NCI-H1105 treated with DMSO at 0.1 percent for 48 hours (cell line): ENCODE measurements at places on chromosomes 16 and 17.

DNA sequence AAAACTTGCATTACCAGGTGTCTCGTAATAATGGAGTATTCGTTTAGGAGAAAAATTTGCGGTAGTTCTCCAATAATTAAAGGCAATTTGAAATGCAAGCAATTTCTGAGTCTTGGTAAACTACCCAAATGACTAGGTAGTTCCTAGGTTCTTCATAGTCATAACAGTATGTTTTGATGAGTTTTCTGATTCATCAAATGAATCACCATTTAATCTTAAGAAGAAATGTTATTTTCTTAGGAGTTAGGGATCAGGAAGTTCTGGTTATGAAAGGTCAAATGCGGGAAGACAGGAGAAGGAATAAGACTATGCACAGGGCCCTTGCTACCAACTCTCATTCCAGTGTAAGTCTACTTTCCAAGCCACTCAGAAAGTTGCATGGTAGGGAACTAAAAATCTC is 221.5 kb upstream of the SOX9 start:
- no peak for DNase-seq

GRCh38 chr16:56625943-56626654 is 518 bp downstream of the MT1E start:
- DNase-seq: no peak

GRCh38 chr17:19883537-19884215 is 15.9 kb upstream of the ULK2 start:
- no peak for DNase-seq

GRCh38 chr16:54282202-54282927 is 4.2 kb downstream of the IRX3 start:
- DNase-seq: no peak

GRCh38 chr17:38418062-38418692 is 10.1 kb upstream of the ARHGAP23 start:
- DNase-seq: no peak

GRCh38 chr17:4003501-4004421 is 39.5 kb upstream of the ATP2A3 start:
- DNase-seq: no peak

DNA sequence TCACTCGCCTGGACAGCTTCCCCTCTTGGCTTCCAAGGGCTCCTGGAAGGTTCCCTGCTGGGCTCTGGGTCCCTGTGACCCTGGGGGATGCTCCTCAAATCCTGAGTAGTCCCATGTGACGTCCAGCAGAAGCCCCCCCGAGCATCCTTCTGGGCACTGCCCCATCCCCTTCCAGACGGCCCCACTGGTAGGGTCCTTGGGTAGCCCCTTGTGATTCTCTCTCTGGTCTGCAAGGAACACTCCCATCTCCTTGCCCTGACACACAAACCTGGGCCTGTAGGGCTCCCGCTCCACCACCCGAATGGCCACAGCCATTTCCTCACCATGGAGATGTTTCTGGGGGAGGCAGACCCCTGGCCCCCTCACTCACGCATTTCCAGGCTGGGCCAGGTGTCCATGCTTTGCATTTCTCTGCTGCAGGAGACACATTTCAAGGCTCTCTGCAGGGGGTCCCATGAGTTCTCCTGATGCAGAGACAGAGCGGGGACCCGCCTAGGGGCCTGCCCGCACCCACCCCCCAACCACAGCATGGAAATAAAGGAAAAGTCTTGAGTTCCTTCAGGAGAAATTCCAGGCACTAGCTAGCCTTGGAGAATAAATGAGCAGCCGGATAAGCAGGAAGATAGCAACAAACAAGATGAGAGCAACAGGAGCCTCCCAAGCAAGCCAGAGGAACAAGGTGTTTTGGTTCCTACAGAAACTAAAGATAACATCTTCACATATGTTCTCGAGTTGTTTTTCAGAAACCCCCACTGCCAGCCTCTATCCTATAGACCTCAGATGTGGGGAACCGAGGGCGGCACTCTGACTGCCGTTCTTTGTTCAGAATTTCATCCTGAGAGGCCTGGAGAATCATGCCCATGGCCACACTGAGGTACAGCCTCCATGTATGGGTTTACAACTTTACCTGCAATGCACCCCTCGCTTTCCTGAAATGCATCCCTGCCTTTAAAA is 128.8 kb downstream of the MGAT5B start:
- DNase-seq: no peak

DNA sequence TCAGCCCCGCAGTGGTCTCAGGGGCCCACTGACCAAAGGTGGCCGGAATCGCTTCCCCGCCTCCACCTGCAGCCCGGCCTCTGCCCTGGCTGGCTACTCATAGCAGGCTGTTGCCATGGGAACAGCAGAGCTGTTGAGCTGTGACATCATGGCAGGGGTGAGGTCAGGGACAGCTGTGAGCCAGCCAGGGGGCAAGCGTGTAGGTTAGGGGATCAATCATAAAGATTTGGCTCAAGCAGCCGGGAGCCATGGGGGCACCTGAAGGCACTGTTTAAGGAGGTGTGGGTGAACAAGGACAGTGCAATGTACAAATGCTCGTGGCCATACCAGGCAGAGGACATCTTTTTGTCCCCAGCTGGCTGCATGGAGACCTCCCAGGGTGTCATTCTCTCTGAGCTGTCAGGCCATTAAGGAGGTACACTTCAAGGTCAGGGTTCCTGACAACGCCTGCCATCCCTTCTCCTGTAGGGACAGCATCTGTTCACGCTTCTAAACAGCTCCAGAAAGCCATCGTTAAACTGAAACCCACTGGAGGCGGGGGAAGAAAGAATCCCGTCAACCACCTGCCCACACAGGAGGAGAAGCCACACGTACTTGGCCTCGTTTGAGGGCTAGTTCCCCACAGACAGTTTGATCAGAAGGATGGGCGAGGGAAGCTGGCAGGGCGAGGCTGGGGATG is at the start of gene CEP295NL:
Gene CEP295NL, minus strand, starts transcription at position 101 of the 679 bp plus-strand sequence. CDS start 1,373 bp downstream, outside the sequence.
- no peak for DNase-seq

- DNase-seq: peak; percentile 49
Observed at GRCh38 chr17:4304417-4305027, 40.7 kb upstream of the ANKFY1 start.

- DNase-seq: peak; percentile 26
Observed at GRCh38 chr16:72942021-72942420, 105.9 kb downstream of the ZFHX3 start.

DNA sequence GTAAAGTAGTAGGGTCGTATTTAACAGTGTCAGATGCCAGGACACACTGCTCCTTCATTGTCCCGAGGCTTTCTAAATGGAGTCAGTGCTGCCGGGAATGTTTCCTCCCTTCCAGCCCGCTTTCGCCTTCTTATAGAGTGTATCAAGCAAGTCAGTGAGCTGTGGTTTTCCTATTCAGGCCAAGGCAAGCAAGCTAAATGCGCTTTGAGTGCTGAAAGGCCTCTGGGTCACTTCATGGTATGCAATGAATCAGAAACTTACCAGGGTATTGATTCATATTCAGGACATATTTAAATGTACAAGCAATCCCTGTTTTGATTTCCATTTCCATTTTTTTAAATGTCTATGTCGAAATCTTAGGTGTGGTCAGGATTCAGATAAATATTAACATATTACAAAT is 327.9 kb upstream of the SOX9 start:
- no peak for DNase-seq

GRCh38 chr17:19812407-19812806 is 55.3 kb downstream of the ULK2 start:
- peak; percentile 9 for DNase-seq

DNA sequence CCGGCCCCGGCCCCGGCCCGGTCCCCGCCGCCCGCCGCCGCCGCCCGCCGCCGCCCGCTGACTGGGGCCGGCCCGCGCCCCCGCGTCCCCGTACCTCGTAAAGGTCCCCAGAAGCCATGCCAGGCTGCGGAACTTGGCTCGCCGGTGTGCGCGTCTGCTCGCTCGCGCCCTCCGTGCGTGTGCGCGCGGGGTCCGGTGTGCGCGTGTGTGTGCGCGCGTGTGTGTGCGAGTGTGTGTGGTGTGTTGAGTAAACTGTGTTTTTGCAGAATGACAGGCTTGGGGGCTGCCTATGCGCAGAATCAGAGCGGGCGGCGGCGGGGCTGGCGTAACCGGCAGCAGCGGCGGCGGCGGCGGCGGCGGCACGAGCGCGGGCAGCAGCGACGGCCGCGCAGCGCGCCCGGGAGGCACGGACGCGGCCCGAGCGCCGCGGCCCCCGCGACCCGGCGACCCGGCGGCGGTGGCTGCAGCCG is 307 bp downstream of the CDYL2 start:
- DNase-seq: peak; percentile 11

DNA sequence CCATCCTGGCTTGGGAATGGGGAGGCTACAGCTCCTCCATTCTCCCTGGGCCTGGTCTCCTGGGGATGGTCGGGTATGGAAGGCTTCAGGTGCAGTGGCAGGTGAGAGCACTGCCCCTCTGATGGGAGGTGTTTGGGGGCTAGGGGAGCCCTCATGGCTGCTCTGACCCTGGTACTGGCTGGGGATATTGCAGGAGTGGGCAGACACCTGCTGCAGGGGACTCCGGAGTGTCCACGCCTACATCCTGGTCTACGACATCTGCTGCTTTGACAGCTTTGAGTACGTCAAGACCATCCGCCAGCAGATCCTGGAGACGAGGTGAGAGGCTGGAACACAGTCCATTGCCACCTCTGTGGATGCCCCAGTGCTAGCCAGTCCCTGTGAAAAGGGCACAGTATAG is 8.8 kb downstream of the RASL10B start:
- DNase-seq: no peak

- DNase-seq: no peak
Observed at GRCh38 chr17:59842901-59843652, 49.7 kb downstream of the TUBD1 start.

DNA sequence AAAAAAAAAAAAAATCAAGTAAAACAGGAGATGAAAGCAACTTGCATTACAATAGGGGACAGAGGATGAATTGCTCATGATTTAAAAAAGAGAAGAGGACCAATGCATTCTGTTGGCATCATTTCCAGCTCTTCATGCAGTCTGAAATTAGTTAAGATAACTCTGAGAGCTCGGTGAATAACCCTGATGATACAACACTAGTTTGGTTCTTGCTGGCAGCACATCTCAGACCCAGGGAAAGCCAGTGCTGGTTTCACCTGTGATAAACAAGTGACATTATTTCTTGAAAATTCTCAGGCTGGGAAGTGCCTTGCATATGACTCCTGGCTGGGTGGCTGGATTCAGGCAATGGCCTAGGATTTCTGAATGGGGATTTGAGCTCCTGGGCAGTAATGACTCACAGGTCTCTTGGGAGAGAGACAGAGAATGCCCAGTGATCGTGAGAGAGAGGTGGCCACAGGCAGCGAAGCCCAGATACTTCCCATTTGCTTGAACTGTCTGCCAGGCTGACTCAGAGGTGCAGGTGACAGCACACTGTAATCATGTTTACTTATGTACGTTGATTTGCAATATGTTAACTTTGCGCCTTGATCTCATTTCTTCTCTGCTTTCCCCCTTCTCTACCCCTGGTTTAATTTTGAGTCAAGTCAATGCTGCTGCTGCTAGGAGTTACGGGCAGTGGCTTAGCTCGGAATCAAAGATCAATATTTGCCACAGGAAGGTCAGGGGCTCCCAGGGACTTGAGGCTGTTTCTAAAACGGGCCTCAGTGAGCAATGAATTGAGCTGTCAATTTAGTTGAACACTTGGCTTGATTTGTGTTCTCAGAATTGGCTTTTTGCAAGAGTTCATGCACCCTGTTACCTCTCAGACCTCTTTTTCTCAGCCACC is 27.1 kb downstream of the ARSG start:
- no peak for DNase-seq

DNA sequence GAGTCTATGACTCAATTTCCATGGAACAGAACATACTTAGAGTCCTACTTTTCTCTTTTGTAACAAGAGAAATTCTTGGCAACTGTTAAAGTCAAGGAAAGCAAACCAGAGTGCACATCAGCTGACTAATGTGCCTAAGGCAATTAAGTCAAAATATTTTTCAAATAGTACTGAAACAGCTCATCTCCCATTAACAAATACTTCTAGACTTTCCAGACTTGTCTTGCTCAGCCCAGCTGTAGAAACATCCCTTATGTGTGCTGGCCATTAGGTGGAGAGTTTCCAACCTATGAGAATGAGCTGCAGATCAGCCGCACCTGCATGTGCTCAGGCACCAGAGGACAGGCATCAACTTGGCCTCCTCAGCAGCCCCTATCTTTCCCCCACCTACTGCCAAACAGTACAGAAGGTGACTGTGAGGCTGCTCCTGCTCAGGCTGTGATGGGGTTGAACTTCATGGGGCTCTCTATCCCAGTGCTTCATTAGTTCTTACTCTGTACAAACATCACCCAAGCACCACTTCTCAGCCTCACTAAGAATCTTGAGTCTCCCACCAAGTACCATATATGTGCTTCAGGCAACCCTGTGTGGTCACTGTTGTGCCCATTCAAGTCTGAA is 32.2 kb downstream of the TEX2 start:
- no peak for DNase-seq

GRCh38 chr16:89821438-89822187 is 5.2 kb upstream of the FANCA start:
- DNase-seq: no peak

DNA sequence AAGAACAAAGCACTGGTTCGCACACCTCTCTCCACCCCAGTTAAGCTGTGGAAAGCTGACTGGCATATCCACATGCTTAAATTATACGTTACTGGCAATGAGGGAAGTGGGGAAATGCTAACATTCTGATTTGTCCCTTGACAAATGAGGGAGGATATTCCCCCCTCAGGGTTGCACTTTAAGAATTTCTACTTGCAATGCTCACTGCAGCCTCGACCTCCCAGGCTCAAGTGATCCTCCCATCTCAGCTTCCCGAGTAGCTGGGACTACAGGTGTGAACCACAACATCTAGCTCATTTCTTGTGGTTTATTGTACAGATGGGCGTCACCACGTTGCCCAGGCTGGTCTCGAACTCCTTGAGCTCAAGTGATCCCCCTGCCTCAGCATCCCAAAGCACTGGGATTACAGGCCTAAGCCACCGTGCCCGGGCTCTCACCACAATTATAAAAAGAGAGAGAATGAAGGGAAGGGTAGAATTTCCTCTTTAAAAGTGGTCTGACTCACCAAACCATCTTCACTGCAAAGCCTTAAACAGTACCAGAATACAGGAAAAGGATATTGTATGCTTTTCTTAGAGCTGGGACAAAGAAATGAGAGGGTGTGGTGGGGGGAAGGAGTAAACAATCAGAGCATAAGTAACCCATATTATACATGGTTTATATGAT is 38.9 kb downstream of the KANSL1 start:
- no peak for DNase-seq

DNA sequence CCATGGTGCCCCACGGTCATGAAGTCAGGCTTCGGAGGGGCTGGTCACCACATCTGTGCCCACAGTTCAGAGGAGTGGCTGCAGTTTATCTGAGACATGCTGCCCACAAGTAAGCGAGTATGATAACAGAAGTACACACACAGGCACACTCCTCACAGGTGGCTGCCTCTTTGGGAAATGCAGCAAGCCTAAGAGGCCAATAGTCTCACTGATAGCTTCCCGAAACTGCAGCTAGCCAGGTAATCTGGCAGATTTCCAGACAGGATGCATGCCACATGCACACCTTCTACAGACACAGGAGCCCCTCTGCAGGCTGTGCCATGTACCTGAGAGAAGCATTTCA is 12.6 kb upstream of the GFOD2 start:
- no peak for DNase-seq

GRCh38 chr17:30433514-30433913 is 43.7 kb upstream of the GOSR1 start:
- DNase-seq: peak; percentile 26

GRCh38 chr16:7755347-7755882 is 422.8 kb downstream of the RBFOX1 start:
- no peak for DNase-seq
